Stomach (tissue), 19 donors: ENCODE measurements at places on chromosomes 3 and 15. TPM values are rescaled to one million over a fixed set of nuclear protein-coding genes. Genes with fewer than 3 reads are reported as not detected.

The GOLGA8K gene
- not detected for total RNA-seq

The TGM4 gene
- total RNA-seq, result not detected

The BCL2A1 gene
- total RNA-seq, result 0.87 TPM

DNA sequence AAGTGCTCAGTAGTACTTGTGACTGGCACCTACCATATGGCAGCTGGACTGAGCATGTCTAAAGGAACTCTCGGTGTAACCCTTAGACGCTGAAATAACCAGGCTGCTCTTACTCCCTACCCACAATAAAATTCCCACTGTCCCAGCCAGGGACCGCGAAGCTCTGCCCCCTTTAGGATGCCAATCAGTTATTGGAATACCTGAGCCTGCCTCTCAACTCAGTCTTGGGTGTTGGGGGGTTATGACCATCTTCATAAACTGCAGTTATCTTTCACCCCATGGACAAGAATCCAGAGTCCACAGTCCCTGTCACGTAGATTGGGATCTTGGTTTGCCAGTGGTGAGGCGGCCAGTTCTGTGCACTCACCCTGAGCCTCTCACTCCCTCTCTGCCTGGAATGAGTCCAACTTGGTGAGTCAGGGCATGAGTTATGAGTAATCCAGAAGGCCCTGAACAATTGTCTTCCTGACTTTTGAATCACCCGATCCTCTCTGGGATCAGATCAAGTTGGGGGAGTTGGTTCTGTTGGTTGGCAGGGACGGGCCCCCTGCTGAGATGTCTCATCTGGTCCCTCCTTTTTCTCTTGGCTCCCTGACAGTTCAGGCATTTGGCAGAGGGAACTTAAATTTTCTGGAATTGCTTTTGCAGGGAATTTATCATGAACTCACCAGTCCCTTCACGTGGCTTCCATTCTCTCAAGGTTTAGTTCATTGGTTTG, 120.1 kb upstream of the UBE2E1 start:
- peak overlapping the region; percentile 18 for H3K27ac ChIP-seq
- H3K36me3 ChIP-seq, result no peaks in the 10 kb centered on the region
- peaks cover 12% of the 10 kb centered on the region for H3K4me1 ChIP-seq
- DNase-seq, result peak; percentile 83
- H3K27me3 ChIP-seq, result no peaks in the 10 kb centered on the region
- no peak overlapping the region for H3K4me3 ChIP-seq

DNA sequence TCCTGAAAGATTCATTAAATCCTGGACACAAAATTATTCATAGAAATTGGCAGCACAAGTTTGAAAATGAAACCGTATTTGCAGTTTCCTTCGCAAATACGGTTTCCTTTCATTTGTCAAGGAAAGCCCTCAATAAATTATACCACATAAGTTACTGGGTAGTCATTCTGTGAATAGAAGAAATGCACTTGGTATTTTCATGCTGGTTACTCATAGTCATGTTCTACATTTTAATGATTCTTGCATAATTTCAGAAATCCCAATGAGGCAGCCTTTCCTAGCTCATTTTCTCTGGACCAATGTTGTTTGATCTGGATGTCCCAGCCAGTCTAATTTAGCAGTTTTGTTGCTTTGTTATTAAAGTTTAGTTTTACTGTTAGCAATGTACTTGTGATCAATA, 43.2 kb downstream of the MINAR1 start:
- DNase-seq, result no peak
- no peaks in the 10 kb centered on the region for H3K27me3 ChIP-seq
- H3K27ac ChIP-seq, result no peak overlapping the region
- H3K4me1 ChIP-seq, result no peaks in the 10 kb centered on the region
- H3K4me3 ChIP-seq, result no peak overlapping the region

GRCh38 chr15:34708422-34708821, 46.4 kb downstream of the GJD2 start:
- H3K4me1 ChIP-seq, result no peaks in the 10 kb centered on the region
- H3K27me3 ChIP-seq, result no peaks in the 10 kb centered on the region
- H3K4me3 ChIP-seq, result no peak overlapping the region
- DNase-seq, result peak; percentile 71

DNA sequence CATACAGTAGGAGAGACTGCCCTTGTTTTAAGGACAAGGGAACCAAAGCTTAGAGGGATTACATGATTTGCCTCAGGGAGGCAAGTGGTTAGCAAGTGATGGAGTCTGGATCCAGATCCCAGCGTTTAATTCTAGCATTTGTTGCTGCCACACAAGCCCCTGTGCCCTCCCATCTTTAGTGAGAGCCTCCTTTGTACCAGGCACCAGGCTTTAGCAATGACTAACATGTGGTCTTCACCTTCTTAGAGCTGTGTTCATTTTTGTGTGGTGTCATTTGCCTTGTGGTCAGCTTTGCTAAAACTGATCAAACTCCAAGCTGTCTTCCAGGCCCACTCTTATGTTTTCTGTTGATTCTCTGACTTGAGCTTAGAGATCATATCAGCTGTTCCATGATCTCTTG, 290.5 kb downstream of the RPLP1 start:
- H3K4me1 ChIP-seq, result no peaks in the 10 kb centered on the region
- peaks cover 10% of the 10 kb centered on the region for H3K27me3 ChIP-seq
- H3K27ac ChIP-seq, result no peak overlapping the region
- H3K36me3 ChIP-seq, result no peaks in the 10 kb centered on the region
- H3K4me3 ChIP-seq, result no peak overlapping the region
- DNase-seq, result no peak

GRCh38 chr3:73432023-73432705, 192.6 kb downstream of the PDZRN3 start:
- no peak overlapping the region for H3K27ac ChIP-seq
- H3K27me3 ChIP-seq, result no peaks in the 10 kb centered on the region
- H3K36me3 ChIP-seq, result no peaks in the 10 kb centered on the region
- no peak for DNase-seq

GRCh38 chr3:174325171-174325570, 534.0 kb upstream of the NAALADL2 start:
- H3K4me3 ChIP-seq, result no peak overlapping the region
- H3K27me3 ChIP-seq, result no peaks in the 10 kb centered on the region
- no peaks in the 10 kb centered on the region for H3K4me1 ChIP-seq
- no peaks in the 10 kb centered on the region for H3K36me3 ChIP-seq

- H3K4me3 ChIP-seq, result no peak overlapping the region
- no peak overlapping the region for H3K27ac ChIP-seq
- no peak for DNase-seq
- H3K27me3 ChIP-seq, result no peaks in the 10 kb centered on the region
Measured at GRCh38 chr3:84978843-84979242, 20.1 kb downstream of the CADM2 start.

GRCh38 chr15:71844916-71845315, 34.6 kb downstream of the NR2E3 start:
- no peaks in the 10 kb centered on the region for H3K27me3 ChIP-seq
- H3K4me3 ChIP-seq, result no peak overlapping the region
- DNase-seq, result no peak
- H3K36me3 ChIP-seq, result peaks cover 23% of the 10 kb centered on the region
- H3K4me1 ChIP-seq, result no peaks in the 10 kb centered on the region

DNA sequence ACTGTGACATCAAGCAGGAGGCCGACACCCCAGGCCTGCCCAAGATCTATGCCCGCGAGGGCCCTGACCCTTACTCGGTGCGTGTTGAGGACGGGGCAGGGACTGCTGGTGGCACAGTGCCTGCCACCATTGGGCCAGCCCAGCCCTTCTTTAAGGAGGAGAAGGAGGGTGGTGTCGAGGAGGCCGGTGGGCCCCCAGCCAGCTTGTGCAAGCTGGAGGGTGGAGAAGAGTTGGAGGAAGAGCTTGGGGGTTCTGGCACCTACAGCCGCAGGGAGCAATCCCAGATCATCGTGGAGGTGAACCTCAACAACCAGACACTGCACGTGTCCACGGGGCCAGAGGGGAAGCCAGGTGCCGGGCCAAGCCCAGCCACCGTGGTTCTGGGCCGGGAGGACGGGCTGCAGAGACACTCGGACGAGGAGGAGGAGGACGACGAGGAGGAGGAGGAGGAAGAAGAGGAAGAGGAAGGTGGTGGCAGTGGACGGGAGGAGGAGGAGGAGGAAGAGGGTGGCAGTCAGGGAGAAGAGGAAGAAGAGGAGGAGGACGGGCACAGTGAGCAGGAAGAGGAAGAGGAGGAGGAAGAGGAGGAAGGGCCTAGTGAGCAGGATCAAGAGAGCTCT, 5.4 kb downstream of the ZBTB47 start:
- peaks cover 42% of the 10 kb centered on the region for H3K36me3 ChIP-seq
- no peak overlapping the region for H3K4me3 ChIP-seq
- no peak for DNase-seq
- peaks cover 18% of the 10 kb centered on the region for H3K4me1 ChIP-seq
- no peak overlapping the region for H3K27ac ChIP-seq
- no peaks in the 10 kb centered on the region for H3K27me3 ChIP-seq

- no peak overlapping the region for H3K4me3 ChIP-seq
- no peaks in the 10 kb centered on the region for H3K27me3 ChIP-seq
- H3K27ac ChIP-seq, result no peak overlapping the region
- no peaks in the 10 kb centered on the region for H3K4me1 ChIP-seq
- no peak for DNase-seq
- H3K36me3 ChIP-seq, result no peaks in the 10 kb centered on the region
Measured at GRCh38 chr3:127368186-127369032, 80.6 kb upstream of the PRR20G start.

GRCh38 chr3:49257187-49257586, 19.8 kb downstream of the C3orf62 start:
- no peak for DNase-seq
- H3K36me3 ChIP-seq, result no peaks in the 10 kb centered on the region
- H3K4me3 ChIP-seq, result no peak overlapping the region
- no peak overlapping the region for H3K27ac ChIP-seq
- H3K27me3 ChIP-seq, result no peaks in the 10 kb centered on the region
